ENCODE measurements at places on chromosomes 2 and 18.

GRCh38 chr2:128395196-128395595 lies 76.5 kb upstream of the HS6ST1 start:
- DNase-seq: no peak

GRCh38 chr2:46462936-46463335 lies 16.4 kb upstream of the TMEM247 start:
- DNase-seq: no peak

GRCh38 chr18:21843341-21843740 lies 102.7 kb downstream of the MIB1 start:
- no peak for DNase-seq

DNA sequence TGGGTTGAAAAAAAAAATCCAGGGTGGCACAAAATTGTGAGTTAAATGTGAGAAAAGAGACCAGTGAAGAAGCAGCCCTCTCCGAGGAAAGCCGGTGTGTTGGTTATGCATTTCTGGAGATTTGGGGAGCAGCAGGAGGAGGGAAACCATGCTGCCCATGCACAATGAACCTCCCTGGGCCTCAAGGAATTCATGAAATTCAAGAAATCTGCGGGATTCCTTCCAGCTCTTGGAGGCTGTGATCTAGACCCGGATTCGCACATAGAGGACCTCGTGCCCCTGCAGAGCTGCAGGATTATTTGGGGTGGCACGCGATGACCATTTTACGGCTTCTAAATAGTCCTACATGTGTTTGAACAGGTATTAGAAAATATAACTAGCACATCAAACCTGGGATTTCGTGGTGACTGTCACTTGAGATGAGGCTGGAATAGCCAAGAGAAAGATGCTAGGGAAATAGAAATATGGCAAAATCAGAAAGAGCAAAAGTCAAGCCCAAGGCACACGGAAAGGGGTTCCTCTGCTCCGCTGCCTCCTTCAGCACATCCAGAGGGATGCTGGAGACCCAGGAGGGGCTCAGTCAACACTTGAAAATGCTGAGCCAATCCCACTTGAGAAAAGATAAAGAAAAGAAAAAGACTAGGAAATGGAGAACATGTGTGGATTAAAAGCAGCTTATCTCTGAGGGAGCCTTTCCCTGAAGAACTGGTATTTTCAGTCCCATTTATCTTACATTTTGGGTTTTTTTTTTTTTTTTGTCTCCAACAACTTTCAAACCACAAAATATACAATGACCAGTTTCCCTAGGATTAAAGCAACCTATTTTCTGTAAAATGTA lies 22.0 kb downstream of the KCTD1 start:
- DNase-seq: no peak

DNA sequence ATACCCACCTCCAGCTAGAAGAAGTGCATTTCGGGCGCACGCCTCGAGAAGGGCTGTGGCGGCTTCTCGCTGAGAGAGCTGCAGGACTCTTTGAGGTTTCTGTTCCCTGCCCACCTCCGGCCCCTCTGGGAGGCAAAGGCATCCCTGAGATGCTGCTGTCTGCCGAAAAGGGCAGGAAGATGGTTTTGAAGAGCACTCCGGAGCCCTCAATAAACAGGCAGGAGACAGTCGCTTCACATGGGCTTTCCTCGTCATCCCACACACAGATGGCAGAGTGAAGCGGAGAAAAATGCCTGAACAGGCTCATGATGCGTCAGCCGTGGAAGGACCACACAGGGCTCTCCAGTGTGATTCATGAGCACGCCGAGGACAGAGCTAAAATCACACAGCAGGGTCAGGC lies 25.4 kb upstream of the GLI2 start:
- DNase-seq: no peak

DNA sequence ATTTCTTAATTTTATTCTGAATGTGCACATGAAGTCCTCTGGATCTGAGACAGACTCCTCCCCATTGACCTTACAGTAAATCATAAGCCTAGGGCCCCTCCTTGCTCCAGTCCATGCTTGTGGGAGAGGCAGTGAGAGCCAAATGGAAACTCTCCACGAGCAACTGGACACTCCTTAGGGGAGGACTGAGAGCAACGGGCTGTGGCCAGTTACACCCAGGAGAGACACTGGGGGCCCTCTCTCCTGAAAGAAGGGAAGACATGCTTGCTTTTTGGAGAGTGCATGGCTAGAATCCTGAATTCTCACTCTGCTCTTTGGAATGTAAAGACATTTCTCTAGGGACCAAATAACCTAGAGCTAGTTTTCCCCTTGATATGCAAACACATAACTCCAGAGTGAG lies 49.0 kb upstream of the BIN1 start:
- DNase-seq: no peak

GRCh38 chr2:11967946-11968465 lies 221.6 kb downstream of the LPIN1 start:
- no peak for DNase-seq

- DNase-seq: peak; percentile 15
These were observed 1.1 kb downstream of the CASP8 start for GRCh38 chr2:201261471-201261870.

- DNase-seq: no peak
These were observed 408.2 kb downstream of the TSN start for GRCh38 chr2:122163617-122164016.

DNA sequence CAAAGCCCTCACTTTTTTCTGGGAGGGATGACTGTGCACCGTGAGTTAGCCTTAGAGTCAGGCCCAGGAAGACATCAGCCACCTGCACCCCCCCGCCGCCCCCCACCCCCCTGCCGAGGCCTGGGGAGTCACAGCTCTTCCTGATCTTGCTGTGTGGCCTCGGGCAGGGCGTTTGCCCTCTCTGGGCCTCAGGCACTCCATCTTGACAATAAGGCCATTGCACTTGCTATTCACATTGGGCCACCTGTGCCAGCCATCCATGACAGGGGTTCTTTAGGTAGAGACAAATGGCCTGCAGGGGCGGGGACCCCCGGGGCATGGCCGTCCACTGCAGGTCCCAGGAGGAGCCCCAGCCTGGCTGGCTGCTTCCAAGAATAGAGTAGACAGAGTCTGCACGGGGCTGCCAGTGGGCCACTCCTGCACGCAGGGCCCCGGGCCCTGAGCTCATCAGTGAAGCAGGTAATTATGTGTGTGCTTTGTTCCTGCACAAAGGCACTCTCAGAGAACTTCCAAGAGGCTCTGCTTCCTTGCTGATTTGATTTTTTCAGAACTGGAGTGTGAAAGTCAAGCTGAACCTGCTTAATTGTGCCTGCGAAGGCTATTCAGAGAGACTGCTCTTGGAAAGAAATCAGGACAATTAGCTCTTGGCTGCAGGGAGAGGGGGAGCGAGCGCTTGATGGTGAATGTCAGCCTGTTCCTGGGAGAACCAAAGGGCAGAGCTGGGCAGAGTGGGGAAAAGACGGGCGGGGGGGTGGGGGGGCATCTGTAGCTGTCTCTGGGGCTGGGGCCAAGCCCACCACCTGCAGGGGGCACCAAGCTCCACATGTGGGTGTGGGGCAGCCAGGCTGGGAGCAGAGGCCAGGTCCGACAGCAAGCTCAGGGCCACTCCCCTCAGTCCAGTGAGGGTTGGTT lies 40.3 kb downstream of the RRM2 start:
- DNase-seq: no peak

DNA sequence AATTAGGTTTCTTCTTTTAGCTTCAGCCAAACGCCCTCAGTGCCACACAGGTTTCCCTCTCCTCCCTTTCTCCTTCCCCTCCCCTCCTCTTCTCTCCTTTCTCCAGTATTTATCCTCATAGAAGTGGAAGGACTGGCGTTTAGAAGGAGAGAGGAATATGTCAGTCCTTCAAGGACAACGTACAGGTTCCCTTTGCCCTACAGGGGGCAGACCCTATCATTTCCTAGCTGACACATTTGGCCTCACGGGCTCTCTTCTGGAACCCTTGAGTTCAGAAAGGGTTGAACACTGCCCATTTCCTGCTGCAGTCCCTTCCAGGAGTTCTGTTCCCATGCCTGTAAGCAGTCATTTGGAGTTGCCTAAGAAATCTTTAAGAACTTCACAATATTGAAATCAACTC lies 46.1 kb downstream of the CDCA7 start:
- DNase-seq: no peak

DNA sequence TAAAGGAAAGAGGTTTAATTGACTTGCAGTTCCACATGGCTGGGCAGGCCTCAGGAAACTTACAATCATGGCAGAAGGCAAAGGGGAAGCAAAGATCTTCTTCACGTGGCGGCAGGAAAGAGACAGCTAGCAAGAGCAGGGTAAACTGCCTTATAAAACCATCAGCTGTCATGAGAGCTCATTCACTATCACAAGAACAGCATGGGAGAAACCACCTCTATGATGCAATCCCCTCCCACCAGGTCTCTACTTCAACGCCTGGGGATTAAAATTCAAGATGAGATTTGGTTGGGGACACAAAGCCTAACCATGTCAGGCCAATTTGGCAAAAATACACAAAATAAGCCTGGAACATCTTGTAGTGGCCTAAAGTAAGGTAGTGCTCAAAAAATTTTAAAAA lies 152.6 kb downstream of the COL6A3 start:
- no peak for DNase-seq

GRCh38 chr2:38386377-38386776 lies 9.3 kb upstream of the ATL2 start:
- no peak for DNase-seq

DNA sequence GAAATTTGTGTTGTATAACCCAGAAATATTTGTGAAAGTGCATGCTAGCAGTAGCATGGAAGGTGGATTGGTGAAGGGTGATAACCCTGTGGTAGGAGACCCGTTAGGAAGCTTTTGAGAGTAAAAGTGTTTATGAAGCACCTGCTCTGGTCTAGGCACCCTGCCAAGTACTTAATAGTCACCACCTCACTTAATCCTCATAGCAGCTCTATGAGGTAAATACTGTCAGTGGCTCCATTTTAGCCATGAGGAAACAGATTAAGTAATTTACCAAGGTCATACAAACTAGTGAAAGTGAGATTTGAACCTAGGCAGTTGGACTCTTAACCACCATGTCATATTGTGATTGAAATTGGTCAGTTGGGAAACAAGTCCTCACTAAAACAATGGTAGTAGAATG lies 66.8 kb downstream of the TET3 start:
- DNase-seq: no peak

- no peak for DNase-seq
These were observed 35.0 kb downstream of the LCLAT1 start for GRCh38 chr2:30482011-30482410.

GRCh38 chr18:23143815-23144261 lies 8.6 kb downstream of the CABLES1 start:
- DNase-seq: no peak

DNA sequence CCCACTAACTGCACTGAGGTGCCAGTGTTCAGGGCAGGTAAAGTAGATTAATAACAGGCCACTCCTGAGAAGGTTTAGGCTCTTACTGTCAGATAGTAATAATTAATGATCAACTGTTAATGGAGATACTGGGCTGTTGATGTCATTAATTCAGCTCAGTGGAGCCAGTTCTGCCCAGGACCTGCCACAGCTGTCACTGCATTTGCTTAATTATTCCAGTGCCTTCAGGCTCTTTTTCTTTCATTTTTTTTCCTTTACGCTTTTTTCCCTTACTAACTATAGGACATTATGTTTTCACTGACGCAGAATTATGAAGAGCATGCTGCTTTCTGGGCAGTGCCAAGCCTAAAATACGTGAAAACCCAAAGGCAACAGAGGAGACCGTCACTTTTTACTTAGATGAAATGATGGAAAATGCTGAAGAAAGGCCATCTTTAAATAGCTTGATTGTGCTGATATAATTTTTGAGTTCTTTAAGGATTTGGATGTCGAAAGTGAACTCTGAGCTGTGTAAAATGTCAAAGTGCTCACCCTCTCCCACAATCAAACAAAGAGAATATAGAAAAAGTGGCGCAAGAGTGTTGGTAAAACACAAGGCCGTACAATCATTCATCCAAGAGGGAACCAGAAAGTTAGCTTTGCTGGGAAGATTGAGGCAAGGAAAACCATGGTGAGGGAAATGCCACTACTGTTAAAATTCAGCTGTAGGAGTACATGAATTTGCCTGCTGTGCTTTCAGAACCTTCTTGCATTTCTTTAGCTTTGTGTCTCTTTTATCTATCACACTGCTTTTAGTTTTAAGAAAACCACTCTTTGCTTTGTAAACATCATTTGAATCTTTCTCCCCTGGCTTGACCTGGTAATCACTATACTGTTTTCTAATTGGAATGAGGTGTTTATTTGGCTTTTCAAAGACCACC lies 192.0 kb upstream of the ZEB2 start:
- DNase-seq: no peak

GRCh38 chr2:11096591-11096990 lies 58.7 kb upstream of the SLC66A3 start:
- DNase-seq: no peak

GRCh38 chr2:218010984-218011652 lies 8.3 kb upstream of the TNS1 start:
- DNase-seq: no peak

DNA sequence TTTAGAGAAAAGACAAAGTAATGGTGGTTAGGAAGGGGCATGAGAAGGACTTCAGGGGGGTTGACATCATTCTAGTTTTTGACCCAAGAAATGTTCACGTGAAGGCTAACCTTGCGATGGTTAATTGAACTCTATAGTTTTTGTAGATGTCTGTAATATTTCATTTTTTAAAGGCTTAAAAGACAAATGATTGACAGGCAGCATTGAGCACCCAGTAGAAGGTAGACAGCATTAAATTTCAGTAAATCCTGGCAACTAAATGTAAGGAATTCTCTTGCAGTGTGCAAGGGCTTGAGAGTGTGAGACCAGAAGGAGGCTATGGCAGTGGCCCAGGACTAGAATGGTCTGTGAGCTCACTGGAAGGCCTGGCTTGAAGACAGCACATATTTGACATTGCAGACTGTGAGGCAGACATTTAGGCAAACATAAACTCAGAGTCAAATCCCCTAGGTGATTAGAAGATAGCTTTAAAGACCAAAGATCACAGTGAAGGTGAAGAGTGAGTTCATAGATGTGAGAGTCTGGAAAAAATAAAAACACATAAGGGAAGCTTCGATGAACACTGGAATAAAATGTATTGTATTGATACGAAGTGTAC lies 100.1 kb upstream of the MAP4K4 start:
- no peak for DNase-seq

DNA sequence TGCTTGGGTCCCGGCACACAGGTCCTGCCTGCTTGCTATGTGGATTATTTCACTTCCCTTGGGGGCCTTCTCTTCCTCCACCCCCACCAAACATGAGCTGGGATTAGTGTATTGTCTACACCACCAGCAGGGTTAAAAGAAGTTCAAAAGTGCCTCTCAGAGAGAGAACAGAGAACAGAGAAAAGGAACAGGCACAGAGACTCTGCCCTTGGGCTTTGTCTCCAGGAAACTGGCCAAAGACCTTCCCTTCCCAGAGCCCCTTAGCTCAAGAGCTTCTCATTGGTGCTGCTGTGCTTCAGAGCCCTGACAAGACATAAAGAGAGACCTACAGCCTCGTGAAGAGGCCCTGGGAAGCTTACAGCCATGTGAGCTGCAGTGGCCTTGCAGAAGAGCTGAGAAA lies 7.1 kb upstream of the FIGLA start:
- no peak for DNase-seq

DNA sequence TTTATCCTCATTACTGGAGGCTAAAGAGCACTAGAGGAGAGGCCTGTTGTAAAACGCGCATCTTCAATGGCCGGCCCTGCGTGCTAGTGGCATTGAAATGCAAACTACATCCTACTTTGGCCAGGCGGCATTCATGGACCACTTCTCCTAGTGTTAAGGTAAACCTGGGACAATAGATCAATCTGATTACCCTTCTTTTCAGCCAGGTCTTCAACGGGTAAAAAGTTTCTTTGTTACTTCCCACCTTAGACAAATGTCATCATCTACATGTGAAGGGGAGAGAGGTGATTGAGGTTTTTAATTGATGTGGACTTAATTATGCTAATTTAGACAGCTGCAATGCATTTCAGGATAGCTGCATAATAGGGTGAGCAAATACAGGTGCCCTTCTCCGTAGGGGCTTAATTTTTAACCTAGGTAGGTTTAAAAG lies 628.0 kb downstream of the ZEB2 start:
- DNase-seq: no peak

All from stimulated activated CD8-positive, alpha-beta memory T cell treated with anti-CD3 and anti-CD28 coated beads, Interleukin-4, amount 100 ng/mL, for 24 hours (primary cell).